ENCODE measurements at places on chromosomes 3 and 15. TPM values are rescaled to one million over a fixed set of nuclear protein-coding genes. Genes with fewer than 3 reads are reported as not detected.

GRCh38 chr3:189305412-189305811 lies 133.6 kb downstream of the TPRG1 start:
- no peak for DNase-seq

DNA sequence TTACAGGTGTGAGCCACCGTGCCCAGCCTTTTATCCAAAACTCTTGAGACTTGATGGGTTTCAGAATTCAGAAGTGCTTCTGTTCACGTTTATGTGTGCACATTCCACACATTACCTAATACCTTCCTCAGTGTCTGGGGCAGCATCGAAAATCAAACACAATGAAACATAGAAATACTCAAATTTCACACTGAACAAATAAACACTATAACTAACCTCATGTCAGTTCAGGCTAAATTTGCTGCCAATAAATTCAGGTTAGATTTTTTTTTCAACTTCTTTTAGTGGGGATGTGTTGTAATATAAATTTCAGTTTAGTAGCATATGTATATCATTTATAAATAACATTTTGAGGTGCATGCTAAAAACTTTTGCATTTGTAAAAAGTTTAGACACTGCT lies 2.8 kb downstream of the EIF2AK4 start:
- DNase-seq: no peak

GRCh38 chr15:69734699-69735098 lies 282.1 kb downstream of the RPLP1 start:
- DNase-seq: no peak

DNA sequence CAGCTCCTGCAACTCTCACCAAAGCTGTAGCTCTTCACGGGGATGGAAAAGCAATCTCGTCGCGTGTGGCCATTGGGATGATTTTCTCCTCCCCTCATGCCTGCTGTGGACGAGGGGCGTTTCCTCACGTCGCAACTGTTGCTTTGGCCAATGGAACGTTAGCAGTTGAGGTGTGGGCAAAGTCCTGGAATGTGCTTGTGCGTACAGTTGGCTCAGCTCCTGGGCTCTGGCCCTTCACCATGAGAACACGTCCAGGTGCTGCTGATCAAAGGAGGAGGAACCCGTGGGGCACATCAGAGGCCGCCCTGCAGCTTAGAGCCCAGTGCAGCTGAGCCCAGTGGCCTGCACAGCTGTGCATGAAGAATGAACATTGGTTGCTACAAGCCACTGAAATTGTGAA lies 186.1 kb downstream of the TJP1 start:
- no peak for DNase-seq

FBXO40 gene
- total RNA-seq: not detected
